AG04449 (cell line): ENCODE measurements at places on chromosomes 2 and 18.

DNA sequence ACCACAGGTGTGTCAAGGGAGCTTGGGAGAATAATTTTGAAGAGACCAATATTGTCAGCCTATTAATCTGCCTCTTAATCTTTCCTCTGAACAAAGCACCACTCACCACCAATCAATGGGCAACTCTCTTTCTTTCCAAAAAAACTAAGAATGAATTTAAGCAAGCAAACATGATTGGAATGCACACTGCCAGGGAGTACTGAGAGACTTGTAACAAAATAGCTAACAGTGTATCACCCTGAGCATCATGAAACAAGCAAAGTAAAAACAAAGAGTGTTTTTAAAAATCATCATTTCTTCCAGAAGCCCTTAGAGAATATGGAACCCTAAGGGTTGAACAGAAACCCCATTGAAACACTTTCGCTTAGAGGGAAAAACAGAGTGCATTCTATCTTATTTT lies 299.7 kb downstream of the DSEL start:
- no peak for DNase-seq

DNA sequence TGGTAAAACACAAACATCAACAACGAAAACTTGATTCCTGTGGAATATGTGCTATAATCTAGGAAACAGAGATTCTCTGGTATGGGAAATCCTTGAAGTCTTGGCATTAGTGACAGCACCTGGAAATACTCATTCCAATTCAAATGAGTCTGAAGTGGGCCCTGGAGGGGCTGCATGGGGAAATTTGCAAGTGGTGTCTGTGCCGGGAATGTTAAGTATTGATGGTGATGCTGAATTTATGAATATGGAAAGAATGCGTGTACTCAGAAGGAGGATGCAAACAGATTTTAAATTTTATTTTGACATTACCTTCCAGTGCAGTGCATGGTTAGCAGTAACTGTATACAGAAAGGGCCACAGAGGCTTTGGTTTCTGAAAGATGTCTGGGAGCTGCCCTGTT lies 37.2 kb downstream of the PTPRM start:
- no peak for DNase-seq

DNA sequence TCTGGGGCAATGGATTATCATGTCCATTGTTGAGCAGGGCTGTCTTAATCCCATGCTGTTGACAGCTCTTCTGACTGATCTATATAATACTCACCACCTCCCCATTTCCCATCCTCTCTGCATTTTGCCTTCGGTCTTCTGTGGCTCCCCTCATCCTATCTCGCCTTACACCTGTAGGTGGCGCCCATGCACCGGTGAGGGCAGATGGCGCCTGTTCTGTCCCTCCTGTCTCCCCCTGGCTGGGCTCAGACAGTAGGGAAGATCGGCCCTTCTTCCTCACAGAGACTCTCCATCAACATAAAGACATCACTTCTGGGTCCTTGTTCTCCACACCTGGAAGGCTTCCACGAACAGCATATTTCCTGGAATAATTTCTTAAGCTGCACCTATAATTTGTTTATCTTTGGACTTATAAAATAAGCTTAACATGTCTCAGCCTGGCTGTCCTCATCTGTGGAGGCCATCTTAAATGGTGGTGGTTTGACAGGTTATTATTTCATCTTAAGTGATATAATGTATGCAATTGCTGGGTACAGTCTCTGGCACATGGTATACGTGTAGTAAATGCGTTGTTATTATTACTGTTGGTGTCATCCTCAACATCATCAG lies 10.9 kb upstream of the CDH20 start:
- DNase-seq: no peak

- DNase-seq: no peak
Measured at GRCh38 chr2:165790466-165790865, 3.6 kb downstream of the GALNT3 start.

DNA sequence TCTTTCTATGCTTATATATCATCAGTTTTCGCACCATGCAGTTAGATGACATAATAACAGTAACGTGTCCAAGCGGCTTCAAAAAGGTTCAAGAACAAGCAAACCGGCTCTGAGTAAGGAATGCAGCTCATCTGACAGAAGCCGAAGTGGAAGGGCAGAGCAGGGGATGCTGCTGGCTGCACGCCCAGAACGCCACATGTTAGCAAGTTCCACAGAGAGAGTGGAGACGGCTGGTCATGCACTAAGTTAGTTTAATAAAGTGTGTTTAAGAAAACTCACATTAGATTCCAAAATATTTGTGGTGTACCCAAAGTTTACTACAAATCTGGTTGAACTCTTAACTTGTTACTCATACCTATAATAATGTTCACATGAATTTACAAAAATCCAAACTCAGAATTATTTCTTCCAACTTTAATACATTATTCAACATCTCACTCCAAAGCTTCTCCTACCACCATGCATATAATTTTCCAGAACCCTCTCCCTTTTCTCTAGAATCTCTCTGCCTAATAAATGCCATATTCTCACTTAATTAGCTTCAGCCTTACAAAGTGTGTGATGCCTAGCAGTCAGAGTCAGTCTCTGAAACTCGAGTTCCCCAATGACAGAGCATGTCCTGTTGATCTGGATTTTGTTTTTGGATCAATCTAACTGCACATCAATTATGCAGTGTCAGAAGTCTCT lies 170.0 kb downstream of the DNAH7 start:
- peak; percentile 99 for DNase-seq

GRCh38 chr2:219213486-219214071 lies 5.2 kb downstream of the ABCB6 start:
- no peak for DNase-seq

GRCh38 chr2:61214171-61214570 lies 52.2 kb downstream of the C2orf74 start:
- no peak for DNase-seq

DNA sequence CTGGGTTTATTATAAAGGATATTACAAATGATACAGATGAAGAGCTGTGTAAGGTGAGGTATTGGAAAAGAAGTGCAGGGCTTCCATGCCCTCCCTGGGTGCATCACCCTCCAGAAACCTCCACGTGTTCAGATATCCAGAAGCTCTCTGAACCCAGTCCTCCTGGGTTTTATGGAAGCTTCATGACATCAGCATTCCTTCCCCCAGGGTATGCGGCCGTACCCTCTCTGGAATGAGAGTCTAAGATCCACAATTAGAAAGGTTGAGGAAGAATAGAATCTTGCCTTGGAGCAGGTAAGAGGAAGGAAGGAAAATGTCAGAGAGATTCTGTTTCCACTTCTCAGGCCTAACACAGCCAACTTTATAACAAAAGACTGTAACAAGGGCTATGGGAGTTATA lies 208.2 kb upstream of the DCC start:
- DNase-seq: no peak

DNA sequence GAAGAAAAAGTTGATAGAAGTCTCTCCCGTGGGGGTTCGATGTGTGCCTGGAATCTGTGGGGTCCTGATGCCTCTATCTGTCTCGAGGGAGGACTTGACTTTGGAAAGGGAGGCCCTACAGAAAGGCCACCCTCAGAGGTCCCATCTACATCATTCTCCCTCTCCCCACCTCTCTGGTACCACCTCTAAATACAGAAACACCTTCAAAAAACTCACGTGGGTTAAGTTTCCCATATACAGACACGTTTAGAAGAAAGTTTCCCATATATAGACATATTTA lies 5.3 kb upstream of the TMEM37 start:
- DNase-seq: no peak

- no peak for DNase-seq
Measured at GRCh38 chr2:17813742-17814473, 2.4 kb upstream of the MSGN1 start.

- no peak for DNase-seq
Measured at GRCh38 chr18:13390711-13391110, 172.2 kb downstream of the LDLRAD4 start.

DNA sequence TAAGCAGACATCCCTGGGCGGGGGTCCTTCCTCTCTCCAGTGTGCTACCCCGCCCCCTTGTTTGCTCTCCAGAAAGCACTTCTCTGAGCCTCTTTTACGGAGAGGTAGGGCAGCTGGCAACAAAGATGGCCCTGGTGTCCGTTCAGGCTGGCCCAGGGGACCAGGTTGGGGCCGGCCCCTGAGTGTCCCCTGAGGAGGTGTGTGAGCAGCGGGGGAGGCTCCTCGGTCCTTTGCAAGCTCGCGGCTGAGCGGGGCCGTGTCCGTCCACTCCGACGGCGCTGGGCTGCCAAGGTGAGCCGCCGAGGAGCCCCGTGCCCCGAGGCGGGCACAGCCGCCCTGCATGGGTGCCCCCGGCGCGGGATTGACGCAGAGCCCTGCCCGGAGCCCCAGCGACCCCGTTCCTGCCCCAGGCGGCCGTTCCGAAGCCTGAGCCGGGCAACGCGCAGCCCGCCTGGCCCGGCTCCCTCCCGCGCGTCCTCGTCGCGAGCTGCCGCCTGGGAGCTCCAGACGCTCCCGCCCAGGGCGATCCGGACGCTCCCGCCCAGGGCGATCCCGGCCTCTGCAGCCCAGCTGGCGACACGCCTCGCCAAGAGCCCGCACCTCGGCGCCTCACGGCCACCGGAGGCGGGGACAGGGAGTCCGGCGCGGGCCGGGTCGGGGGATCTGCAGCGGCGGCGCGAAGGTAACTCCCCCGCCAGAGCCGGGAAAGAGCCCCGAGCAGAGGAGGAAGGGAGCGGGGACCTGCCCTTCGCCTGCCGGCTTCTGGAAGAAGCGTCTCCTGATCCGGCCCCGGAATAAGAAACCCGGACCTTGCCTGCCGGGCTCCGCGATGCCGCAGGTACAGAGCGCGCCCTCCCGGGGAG lies at the start of gene PROKR1:
TSS of gene PROKR1 (plus strand) at position 569 of the 863 bp plus-strand sequence. CDS start 2,243 bp downstream, outside the sequence.
- no peak for DNase-seq

GRCh38 chr2:128754246-128754724 lies 435.6 kb upstream of the HS6ST1 start:
- DNase-seq: no peak

DNA sequence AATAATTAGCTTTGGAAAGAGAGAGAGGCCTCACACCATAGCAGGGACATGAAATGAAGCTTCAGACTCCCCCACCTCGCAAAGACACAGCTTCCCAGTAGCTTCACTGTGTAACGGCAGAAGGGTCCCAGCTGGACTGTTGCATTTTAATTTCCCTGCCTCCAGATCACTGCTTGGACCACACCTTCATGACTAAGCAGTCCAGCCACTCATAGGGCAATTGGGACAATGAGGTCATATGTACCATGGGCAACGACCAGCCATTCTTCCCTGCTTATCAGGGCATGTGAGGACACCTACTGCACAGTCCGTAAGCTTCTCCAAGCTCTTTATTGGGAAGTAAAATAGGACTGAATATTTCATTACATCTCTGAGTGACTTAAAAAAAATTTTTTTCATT lies 183.0 kb downstream of the MREG start:
- no peak for DNase-seq

GRCh38 chr2:42128721-42129486 lies 40.2 kb upstream of the EML4 start:
- DNase-seq: peak; percentile 34

DNA sequence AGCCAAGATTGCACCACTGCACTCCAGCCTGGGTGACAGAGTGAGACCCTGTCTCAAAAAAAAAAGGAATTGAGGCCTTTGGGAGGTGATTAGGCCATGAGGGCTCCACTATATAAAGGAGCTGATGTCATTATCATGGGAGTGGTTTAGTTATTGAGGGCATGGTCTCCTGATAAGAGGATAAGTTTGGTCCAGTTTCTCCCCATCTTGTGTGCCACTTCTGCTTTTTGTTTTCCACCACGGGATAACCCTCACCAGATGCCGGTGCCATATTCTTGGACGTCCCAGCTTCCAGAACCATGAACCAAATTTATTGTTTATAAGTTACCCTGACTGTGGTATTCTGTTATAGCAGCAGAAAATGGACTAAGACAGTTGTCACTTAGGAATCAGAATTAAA lies 125.8 kb downstream of the C1D start:
- no peak for DNase-seq

DNA sequence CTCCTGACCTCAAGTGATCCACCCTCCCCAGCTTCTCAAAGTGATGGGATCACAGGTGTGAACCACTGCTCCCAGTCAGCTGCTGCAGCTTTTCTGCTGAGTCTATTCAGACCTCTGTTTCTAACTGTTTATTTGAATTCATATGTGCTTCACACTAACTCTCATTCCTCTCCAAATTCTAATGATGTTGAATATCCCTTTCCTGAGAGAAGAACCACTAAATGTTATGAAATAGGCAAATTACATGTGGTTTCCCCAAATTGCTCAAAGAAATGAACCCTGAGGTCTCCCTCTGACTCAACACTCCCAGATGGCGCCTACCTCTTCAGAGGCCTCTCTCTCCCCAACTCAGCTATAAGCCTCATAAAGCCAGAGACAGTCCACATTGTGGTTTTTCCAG lies 98.6 kb downstream of the IRS1 start:
- peak; percentile 96 for DNase-seq

DNA sequence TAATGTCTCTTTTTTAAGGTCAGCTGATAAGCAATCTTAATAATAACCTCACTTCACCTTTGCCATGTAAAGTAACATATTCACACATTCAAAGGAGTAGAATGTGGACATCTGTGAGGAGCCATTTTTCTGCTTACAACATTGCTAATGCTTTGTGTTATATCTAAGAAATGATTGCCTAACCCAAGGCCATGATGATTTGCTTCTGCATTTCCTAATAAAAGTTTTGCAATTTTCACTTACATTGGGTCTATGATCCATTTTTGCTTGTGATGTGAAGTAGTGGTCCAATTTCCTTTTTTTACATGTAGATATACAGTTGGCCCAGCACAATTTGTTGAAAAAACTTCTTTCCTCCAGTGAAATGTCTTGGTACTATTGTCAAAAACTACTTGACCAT lies 22.0 kb downstream of the RELCH start:
- DNase-seq: no peak

GRCh38 chr2:118431165-118431517 lies 342.9 kb downstream of the INSIG2 start:
- DNase-seq: peak; percentile 9

DNA sequence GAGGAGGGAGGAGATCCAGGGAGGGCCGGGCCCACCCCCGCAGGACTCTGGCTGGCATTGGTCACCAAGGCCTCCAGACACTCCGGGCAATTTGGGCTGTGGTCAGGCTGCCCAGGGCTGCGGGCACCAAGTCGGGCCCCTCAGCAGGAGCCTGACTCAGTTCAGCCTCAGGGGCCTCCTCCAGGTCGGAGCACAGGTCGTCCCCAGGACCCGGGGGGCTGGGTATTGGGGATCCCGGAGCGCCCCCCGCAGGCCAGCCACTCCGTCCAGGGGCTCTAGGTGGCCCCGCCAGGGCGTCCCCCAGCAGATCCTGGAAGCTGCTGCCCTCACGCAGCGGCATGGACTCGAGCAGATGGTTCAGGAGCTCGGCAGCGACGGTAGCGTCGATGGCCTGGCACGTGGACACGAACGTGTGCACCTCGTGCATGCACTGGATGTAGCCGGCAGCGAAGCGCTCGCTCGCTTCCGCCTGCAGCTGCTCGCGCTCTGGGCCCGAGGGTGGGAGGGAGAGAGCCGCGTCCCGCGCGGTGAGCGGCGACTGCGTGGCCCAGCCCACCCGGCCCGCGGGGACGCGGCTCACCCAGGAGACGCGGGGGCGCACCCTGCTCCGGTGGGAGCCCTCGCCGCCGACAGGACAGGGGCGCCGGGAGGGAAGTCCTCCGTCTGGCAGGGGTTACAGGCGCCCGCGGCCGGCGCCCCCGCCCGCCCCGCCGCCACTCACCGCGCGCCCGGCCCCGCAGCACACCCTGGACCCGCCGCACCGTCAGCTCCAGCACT lies 884 bp downstream of the HES6 start:
- no peak for DNase-seq

GRCh38 chr2:176636401-176636800 lies 367.2 kb downstream of the MTX2 start:
- no peak for DNase-seq

- no peak for DNase-seq
Measured at GRCh38 chr2:85887566-85888019, 1.2 kb downstream of the ST3GAL5 start.

- DNase-seq: no peak
Measured at GRCh38 chr2:54597153-54597848, 126.2 kb upstream of the EML6 start.
